ENCODE measurements at places on chromosomes 2 and 18. TPM values are rescaled to one million over a fixed set of nuclear protein-coding genes. Genes with fewer than 3 reads are reported as not detected.

DNA sequence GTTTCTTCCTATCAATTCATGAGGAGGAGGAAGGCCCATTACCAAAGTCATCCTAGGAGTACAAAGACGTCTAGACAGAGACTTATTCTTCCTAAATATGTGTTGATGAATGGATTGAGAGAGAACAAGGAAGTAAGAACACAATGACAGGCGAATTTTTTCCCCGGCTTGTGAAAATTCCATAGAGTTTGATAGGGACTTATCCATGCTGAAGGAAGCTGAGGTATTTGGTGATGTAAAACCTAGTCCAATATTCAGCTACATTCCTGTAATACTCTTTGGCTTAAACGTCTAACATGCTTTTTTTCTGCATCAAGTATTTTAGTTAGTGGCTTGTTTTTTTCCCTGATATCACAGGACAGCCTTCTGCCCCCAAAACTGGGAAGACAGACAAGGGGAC lies 121.9 kb upstream of the MYT1L start:
- DNase-seq: no peak

AFTPH gene
- total RNA-seq: 30.6 TPM

UGT1A4 gene
- total RNA-seq: not detected

DNA sequence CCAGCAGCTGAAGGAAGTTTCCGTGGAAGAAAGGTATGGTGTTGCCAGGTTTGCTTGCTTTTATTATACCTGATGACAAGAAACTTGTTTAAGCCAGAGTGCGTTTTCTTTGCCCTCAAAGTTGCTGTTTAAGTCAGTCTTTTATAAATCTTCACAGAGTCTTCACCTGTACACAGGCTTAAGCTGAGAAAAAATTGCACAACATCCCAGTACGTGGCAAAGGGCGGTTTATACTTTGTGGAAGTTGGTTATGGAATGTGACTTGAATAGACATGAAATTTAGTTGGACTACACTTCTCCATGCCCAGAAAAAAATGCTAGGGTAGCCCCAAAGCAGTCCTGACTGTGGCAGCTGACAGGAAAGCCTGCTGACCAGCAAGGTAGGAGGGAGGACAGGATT lies 121.5 kb downstream of the RTN4 start:
- DNase-seq: no peak

DNA sequence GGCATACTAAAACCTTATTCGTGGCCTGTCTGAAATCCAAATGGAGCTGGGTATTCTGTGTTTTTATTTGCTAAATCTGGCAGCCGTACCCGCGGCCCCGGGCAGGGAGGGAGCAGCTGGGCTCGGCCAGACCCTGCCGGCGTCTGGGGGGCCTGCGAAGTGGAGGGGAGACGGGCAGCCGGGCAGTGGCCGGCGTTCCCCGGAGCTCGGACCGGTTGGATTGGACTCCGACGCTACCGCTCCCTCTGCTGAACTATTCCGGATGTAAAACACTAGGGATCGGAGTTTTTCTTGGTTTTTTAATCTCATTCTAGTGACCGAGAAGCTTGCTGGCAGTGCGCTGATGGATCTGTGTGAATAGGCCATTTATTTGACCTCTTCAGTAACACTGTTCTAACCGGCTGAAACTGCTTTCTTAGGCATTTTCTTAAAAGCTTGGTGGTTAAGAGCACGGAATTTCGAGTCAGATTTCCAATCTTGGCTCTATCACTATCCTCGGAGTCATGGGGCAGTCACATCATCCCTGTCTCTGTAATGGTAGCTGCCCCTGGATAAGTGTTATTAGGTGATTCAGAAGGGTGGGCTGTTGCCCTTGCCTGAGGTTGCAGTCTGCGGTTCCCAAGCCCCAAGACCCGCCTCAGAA lies 694 bp downstream of the UNC50 start:
- peak; percentile 22 for DNase-seq

GRCh38 chr2:66437691-66438497 lies 3.0 kb downstream of the MEIS1 start:
- peak; percentile 51 for DNase-seq

DNA sequence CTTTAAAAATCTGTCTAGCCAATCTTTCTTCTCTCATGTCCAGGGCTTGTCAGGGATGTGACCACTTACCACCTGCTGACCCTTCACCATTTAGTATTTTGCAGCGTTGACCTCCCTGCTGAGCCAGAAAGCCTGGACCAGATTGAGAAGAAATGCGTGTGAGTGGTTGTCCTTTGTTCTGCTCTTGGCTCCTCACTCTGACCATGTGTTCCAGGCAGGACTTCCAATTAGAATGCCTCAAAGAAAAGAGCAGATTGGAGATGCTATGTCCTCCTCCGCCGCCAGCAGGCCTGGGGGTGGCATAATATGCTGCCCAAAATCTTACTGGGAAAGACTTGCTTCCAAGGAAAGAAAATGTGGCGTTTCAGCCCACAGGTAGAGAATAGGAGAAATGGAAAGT lies 894.1 kb downstream of the SLC4A3 start:
- no peak for DNase-seq

OTOS gene
- not detected for total RNA-seq

CFAP65 gene
- total RNA-seq: 0.26 TPM

GPD2 gene
- 114 TPM for total RNA-seq

OTX1 gene
- total RNA-seq: 0.41 TPM

DNA sequence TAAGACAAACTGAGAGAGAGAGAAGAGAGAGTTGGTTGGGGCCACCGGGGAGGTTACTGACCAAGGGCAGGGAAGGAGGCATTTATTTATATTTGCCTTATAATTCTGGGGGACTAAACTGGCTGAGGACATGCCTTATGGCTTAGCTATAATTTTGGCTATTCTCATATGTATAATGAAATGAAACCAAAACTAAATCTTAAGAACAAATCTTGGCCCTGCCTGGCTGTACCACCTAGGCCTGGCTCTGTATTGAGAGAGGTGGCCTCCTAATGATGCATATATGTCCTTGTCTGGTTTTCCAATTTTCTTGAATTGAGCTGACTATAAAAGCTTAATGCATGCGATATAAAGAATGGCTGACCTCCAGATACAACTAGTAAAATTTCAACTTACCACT lies 3.5 kb upstream of the PPP1CB start:
- no peak for DNase-seq

GRCh38 chr2:19947184-19947940 lies 42.5 kb downstream of the WDR35 start:
- no peak for DNase-seq

GRCh38 chr18:48409591-48410094 lies 460 bp upstream of the ZBTB7C start:
- DNase-seq: no peak

CCDC150 gene
- 4.4 TPM for total RNA-seq

GRCh38 chr2:84492571-84492970 lies 23.7 kb upstream of the DNAH6 start:
- no peak for DNase-seq

DNA sequence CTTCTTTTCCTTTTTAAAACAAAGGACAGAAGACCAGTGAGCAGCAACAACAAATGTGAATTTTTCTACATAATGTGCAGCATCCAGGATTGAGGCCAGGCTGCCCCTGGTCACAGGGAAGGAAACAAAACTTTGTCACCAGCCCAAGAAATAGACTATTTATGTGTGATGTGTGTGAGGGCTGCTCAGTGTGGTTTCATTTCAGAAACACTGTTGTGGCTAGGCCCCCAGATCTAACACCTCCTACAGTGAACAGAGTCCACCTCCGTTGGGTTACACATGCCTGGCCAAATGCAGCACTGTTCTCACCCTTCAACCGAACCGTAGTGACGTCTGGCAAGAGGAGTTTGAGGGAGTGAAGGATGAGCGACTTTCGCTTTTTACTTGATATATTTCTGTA lies 146.3 kb upstream of the RIOK3 start:
- DNase-seq: no peak

DNA sequence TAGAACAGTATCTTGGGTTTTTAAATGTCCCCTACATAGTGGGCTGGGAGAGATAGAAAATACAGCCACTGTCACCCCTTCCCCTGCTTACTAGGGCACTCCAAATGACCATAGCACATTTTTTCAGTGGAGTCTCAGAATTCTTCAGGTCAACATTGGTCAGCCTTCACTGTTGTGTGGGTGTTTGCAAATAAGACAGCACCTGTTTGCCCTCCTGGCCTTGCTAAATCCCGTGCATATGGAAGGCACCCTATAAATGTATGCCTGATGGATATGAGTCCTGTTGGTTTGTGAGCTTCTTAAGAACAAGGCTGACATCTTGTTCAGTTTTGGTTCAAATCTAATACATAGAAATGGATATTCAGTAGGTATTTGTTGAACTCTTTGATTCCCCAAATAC lies 12.5 kb downstream of the ITGA6 start:
- DNase-seq: no peak

GRCh38 chr2:3712424-3712823 lies 9.0 kb downstream of the DCDC2C start:
- DNase-seq: no peak

GRCh38 chr2:52877703-52878102 lies 889.9 kb upstream of the CHAC2 start:
- no peak for DNase-seq

KANSL3 gene
- total RNA-seq: 36.7 TPM

CEBPZOS gene
- total RNA-seq: 45.3 TPM

ALKAL2 gene
- total RNA-seq: not detected

CELF4 gene
- total RNA-seq: not detected

NCKAP5 gene
- total RNA-seq: 3.7 TPM

DNA sequence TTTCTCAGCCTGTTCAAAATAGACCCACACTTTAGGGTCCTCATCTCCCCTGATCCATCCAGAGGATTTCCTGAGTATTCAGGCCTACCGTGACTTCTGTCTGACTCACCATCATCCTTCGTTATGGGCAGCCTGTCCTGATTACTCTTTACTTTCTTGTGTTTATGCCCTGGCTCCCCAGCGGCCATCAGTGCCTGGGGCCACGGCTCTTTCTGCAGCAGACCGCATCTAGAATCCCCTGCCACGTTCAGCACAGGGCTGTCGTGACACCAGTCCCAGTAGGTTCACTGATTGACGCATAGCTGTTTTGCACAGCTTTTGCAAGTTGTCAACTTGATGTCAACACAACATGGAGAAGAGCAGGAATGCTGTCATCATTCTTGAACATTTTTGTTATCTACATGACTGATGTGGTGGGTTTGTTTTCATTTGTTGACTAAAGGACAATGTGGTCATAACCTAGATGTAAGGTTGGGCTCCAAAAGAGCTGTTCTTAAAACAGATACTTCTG lies 225.6 kb downstream of the HAUS1 start:
- DNase-seq: no peak

GRCh38 chr2:190912726-190913125 lies 32.1 kb downstream of the GLS start:
- DNase-seq: peak; percentile 73

DNA sequence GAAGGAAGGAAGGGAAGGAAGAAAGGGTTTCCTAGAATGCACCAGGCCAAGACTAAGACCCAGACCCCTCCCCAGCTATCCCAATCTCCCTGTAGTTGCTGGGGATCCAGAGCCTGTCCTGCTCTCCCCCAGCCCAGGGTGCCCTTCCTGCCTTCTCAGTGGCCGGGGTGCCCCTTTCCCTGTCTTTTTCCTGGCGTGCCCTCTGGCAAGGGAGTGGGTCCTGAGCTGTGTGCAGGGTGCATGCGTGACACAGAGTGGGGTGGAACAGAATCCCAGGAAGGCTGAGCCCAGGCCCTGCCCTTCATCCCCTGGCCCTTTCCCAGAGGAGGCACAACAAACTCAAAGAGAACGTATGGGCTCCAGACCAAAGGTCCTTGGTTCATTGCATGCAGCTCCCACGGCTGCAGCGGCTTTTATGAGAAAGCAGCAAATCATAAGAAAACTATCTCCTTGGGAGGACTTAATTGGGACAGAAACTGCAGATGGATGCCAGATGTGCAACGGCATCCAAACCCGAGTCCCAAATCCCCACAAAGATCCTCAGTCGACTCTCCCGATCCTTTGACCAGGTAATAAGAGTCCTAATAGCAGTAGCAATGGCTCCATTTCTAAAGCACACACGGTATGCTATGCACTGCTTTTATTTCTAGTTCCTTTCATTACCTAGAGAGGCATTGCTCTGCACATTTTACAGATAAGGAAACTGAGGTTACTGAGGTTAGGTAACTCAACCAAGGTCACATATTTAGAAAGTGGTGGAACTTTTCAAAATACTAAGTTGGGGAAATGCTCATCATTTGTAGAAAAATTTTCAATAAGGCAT lies 12.7 kb upstream of the ARID5A start:
- DNase-seq: no peak

- no peak for DNase-seq
Measured at GRCh38 chr2:106537047-106537446, 49.9 kb downstream of the CD8B2 start.

GRCh38 chr2:240933048-240933965 lies 27.2 kb downstream of the CROCC2 start:
- DNase-seq: no peak

- peak; percentile 72 for DNase-seq
Measured at GRCh38 chr2:113894156-113894743, 4.4 kb downstream of the ACTR3 start.

- no peak for DNase-seq
Measured at GRCh38 chr18:21978546-21979170, 190.7 kb upstream of the GATA6 start.

DSG4 gene
- not detected for total RNA-seq

GRCh38 chr18:25494888-25495287 lies 142.9 kb upstream of the ZNF521 start:
- DNase-seq: no peak

GRCh38 chr2:71629273-71629672 lies 175.9 kb downstream of the DYSF start:
- no peak for DNase-seq

DNA sequence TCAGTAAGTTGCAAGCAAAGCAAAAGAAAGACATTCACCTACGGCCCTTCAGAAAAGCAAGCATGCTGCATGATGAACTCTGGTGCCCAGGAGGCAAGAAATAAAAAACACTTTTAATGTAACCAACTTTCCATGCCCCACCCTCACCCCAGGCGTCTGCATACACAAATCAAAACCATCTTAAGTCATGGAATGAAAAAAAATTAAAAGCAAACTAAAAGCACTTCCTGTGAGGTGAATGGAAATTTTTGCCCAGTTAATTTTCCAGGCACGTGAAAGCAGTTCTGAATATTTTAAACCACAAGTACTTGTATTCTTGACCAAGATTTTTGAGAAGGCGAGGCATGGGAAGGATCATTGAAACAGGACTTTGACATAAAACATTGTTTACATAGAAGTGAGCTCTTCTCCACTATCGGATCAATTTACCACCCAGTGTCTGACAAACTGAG lies 2.5 kb upstream of the ICOS start:
- DNase-seq: no peak

RTP5 gene
- total RNA-seq: not detected

Measured in A172 (cell line).